Activated effector memory CD4-positive, alpha-beta T cell treated with anti-CD3 and anti-CD28 coated beads, Interleukin-2, amount 50 U/mL, for 16 hours (primary cell): ENCODE measurements at places on chromosomes 6 and 20.

GRCh38 chr20:37161830-37162549 lies 17.1 kb upstream of the RPN2 start:
- no peak for DNase-seq

DNA sequence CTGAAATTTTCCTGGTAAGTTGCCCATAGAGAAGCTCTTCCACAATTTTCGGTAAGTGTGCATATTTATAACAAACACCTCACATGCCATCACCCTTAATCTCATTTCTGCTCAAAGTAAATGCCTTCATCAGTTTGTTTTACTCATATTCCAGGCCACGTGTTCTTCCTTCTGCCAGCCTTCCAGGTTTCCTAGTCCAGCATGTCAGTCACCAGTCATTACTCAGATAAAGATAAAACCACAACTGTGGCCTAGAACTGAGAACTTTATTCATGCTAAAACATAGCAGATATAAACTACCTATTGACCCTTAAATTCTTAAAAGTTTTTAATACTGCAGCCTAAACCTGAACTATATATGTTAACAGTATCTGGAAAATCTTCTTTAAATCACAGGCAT lies 149.5 kb upstream of the SLC22A16 start:
- no peak for DNase-seq

- DNase-seq: no peak
Measured at GRCh38 chr6:119350202-119350951, 816 bp upstream of the MAN1A1 start.

DNA sequence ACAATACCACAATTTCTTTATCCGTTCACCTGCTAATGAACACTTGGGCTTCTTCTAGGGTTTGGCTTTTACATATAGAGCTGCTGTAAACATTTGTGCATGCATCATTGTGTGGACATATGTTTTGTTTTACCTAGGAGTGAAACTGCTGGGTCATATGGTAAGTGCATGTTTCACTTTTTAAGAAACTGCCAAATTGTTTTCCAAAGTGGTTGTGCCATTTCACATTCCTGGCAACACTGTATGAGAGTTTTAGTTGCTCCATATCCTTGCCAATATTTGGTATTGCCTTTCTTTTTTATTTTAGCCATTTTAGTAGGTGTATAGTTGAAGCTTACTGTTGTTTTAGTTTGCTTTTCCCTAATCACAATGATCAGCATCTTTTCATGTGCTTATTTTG lies 14.1 kb upstream of the RPN2 start:
- DNase-seq: no peak

DNA sequence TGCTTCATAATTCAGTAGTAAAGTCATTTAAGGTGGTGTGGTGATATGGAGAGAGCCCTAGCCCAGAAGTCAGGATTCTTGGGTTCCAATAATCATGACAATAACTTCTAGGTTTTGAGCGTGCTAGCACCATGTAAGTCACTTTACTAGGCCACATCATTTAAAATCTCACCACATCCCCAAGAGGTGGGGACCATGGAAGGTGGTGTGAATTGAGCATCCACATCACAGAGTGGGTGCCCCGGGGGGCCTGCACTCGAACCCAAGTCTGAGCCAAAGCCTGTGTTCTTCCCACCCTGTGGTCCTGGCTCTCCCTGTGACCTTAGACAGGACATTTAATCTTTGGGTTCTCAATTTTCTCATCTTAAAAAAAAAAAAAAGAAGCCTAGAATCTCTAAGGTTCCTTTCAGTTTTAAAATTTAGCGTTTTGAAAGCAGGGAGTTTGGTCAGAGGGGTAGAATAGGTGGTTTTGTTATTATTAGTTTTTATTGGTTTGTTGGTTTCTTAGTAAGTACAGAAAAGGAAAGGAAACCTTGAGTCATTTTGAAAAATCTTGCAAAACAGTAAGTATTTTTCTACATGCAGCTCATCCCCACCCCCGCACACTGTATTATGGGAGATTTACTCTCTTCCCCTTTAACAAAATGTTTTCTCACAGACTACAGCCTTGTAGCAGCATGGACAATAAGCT lies 26.4 kb downstream of the ARMC2 start:
- DNase-seq: peak; percentile 76

GRCh38 chr20:58630063-58630462 lies 21.0 kb upstream of the STX16 start:
- DNase-seq: no peak
